ENCODE measurements at places on chromosomes 4 and X. TPM values are rescaled to one million over a fixed set of nuclear protein-coding genes. Genes with fewer than 3 reads are reported as not detected.

GRCh38 chrX:140572724-140573123 is 67.9 kb upstream of the SOX3 start:
- no peak for DNase-seq

DNA sequence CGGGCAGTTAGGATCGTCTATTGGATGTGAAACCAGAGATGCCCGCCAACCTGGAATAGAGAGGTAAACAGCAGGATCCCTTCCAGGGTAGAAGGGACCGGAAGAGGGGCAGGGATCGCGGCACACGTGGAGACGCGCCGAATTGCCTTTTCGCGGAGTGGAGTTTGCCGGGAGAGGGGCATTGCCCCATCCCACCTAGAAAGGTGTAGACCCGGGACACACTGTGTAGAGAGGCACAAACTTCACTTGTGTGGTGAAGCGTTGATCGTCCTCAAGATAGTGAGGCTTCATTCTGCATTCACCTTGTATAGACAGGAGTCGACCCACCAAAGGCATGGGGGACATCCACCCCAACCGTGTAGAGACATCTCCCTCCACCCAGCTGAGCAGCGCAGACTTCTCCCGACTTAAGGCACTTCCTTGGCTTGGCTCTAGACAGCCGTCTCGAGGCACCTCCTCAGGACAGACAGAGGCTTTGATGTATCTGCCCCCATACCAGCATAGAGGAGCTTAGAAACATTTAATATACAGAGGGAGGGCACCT is 410 bp downstream of the GNL3L start:
- no peak for DNase-seq

DNA sequence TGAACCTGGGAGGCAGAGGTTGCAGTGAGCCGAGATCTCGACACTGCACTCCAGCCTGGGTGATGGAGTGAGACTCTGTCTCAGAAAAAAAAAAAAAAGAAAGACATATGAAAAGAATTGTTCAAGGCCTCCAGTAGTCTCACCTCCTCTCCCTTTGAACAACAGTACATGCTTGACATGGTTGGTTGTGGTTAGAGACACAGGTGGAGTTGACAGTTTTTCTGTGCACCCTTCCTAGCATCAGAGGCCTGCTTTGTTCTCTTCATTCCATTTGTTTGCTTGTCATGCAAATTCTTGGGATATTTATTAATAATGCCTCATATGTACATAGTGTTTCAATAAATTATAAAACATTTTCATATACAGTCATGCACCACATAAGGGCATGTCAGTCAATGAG is 18.3 kb upstream of the PDCL2 start:
- no peak for DNase-seq

DNA sequence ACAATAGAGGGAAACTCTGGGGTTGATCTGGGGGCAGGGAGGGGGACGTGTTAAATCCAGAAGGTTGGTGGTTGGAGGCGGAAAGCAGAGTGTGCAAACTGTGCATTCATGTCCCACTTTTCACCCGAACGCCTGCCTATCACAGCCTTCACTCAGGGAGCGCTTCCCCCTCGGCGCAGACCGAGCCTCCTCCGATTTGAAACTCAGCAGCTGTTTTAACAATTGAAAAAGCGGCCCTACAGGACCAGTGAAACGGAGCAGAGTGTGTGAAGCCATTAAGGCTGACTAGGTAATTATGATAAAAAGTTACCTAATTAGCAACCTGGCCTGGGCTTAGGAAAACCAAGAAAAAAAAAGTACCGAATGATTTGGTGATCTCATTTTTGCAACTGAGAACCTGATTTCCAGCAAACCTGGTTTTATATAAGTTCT is 685 bp upstream of the NDNF start:
- DNase-seq = peak; percentile 44

- DNase-seq = no peak
These were observed 20.4 kb upstream of the SH3KBP1 start for GRCh38 chrX:19907794-19908193.

DNA sequence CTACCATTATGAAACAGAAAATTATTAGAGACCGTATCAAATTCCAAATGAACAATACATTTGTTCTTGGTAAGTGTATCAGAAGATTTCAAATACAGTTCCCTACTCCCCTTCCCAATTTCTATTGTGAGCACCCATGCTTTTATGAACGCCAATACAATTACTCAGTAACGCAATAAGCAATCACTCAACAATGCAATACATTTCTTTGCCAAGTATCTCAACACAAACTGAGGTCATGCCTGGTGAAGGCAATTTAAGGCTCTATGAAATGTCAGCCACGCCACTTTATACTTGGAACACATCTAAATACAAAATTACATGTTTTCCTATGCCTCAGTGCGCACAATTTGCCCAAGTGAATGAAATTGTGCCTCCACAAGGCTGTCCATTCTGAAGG is 712 bp downstream of the PNPLA4 start:
- DNase-seq = no peak

- no peak for DNase-seq
These were observed 21.8 kb upstream of the CCNI start for GRCh38 chr4:77097611-77098010.

Gene RHOXF2
- not detected for total RNA-seq

Gene HSFX4
- not detected for total RNA-seq

Data from Right ventricle myocardium superior (tissue), 1 donor.